ENCODE measurements at places on chromosomes 5 and 9.

GRCh38 chr5:172493461-172493860 is 39.1 kb upstream of the SH3PXD2B start:
- no peak for DNase-seq

DNA sequence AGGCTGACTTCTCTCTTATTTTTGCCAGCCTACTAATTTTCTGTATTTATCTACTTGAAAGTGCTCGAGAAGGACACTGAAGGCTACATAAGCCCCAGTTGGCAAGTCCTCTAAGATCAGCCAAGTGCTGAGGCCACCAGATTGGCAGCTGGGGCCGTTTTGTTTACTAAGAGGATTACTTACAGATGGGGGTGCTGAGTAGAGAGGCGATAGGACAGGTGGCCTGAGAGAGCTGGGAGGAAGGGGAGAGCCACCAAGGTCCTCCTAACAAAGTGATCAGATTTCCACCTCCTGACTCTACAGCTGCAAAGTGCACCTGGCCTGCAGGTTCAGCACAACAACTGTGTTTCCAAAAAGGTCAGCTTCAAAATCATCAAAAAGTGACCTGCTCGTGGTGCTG is 32.9 kb downstream of the FRMD3 start:
- peak; percentile 33 for DNase-seq

DNA sequence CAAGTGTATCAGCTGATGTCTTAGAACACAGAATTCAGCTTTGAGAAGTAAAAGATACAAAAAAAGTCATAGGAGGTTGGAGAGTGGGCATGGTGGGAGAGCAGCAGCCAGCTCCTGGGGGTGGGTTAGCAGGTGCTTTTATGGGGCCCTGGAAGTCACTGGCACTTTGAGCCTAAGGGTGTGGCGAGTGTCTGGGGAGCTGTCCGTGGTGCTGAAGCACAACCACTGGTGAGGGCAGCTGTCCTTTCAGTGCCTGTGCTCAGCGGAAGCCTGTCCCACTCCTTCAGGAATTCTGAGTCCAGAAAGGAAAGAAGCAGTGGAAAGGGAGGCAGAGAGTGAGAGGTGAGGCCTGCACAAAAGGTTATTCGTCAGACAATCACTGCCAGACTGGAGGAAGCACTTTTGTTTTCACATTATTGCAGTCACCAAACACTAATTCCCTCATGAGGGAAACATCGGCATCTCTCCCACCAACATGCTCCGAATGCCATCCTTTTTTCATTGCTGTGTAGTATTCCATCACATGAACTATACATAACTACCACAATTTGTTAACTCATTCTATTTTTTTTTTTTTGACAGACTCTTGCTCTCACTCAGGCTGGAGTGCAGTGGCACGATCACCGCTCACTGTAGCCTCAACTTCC is 59.4 kb upstream of the RAPGEF1 start:
- DNase-seq: no peak

GRCh38 chr5:15746833-15747232 is 246.9 kb downstream of the FBXL7 start:
- no peak for DNase-seq

DNA sequence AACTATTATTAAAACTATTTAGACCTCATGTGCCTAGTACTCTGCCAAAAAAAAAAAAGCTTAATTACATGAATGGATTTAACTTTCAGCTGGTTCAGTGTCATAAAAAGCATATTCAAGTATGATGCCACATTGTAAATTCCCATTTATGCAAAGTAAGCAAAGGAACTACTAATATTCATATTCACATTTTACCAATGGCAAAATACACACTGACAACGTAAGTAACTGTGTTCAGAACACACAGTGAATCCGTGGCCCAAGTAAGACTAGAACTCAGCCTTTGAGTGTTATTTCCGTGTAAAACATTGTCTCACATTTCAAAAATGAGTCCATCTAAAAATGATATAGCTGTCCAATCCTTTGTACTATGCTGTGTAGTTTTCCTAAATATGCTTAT is 56.8 kb downstream of the PPP2R2B start:
- DNase-seq: no peak

DNA sequence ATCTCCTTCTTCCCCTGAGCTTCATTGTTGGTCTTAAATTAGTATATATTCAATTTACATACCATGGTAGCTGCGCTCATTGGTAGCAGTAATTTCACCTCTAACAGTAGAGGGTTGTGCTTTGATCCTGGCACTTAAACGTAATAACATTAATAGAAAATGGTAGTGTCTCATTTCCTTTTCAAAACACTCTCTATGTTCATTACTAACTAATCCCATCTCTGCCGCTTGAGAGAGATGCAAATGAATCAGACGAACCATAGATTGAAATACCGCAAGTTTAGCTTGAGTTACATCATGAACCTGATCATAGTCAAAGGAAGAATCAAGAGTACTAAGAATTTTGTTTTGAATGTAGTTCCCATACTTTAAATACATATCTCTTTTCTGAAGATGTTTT is 2.2 kb downstream of the THBS4 start:
- no peak for DNase-seq

- no peak for DNase-seq
Measured at GRCh38 chr5:71949772-71950171, 157.5 kb upstream of the MAP1B start.

- no peak for DNase-seq
Measured at GRCh38 chr5:179475208-179475751, 75.1 kb upstream of the RUFY1 start.

- no peak for DNase-seq
Measured at GRCh38 chr5:40033411-40033810, 608.6 kb upstream of the DAB2 start.

DNA sequence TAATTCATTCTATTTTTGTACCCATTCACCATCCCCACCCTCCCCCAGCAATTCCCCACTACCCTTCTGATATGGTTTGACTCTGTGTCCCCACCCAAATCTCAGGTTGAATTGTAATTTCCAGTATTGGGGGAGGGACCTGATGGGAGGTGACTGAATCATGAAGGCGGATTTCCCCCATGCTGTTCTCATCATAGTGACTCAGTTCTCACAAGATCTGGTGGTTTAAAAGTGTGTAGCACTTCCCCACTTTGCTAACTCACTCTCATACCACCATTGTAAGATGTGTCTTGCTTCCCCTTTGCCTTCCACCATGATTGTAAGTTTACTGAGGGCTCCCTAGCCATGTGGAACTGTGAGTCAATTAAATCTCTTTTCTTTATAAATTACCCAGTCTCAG is 25.9 kb upstream of the TESK1 start:
- no peak for DNase-seq

GRCh38 chr5:124652514-124652819 is 94.0 kb downstream of the ZNF608 start:
- DNase-seq: no peak

DNA sequence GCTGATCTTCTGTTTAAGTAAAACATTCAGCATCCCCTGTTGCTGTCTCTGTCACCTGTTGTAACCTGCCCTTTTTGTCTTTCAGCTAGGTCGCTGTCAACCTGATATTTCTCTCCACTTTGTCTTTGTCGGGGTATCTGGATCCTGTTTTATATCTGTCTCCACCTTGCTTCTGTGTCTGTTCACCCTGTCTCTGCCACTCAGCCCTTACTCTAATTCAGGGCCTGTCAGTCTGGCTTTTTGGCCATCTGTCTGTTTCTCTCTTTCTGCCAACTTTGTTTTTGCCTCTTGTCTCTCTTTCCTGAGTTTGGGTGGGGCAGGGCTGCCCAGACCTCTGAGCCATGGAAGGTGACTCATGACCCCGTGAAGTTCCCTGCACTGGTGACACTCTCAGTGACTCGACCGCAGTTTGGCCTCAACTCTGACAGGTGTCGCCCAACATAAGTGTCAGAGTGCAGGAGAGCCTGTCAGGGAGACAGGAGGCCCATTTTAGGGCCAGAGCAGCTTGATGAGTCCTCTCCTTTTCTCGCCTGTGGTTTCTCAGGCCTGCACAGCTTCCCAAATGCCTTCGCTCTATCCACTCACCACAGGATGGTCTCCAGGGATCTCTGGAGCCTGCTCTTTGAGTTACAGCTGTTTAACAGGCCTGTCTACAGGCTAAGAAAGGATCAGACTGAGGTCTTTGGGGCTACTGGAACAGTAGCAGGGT is 868 bp downstream of the ZBTB43 start:
- no peak for DNase-seq

- DNase-seq: no peak
Measured at GRCh38 chr5:174919351-174919750, 195.0 kb downstream of the MSX2 start.

DNA sequence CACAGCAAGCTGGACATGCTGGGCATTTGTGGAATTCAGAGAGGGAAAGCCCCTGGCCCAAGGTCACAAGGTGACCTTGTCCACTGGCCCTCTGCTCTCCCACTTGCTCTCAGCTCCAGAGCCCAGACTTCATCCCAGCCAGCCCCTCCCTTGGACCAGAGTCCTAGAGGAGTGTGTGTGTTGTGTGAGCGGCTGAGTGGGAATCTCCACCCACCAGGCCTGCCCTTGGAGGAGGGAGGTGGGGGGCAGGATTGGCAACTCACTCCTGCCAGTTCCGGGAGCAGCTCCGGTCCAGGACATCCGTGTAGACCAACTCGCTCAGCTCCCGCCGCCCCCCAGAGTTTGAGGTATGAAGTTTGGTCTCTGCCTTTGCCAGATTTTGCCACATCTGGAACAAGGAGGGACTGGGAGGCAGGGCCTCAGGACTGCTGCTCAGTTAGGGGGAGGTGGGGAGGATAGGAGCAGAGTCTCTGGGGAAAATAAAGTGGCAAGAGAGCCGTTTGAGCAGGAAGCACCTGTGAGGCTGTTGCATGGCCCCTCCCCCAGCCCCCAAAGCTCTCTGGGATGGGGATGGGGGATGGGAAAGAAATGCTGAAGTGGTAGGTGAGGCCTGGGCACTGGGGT is 1.4 kb downstream of the MZB1 start:
- no peak for DNase-seq

GRCh38 chr5:68406767-68407241 is 191.2 kb downstream of the PIK3R1 start:
- DNase-seq: no peak

All from NCI-H187 (cell line).